Activated naive CD4-positive, alpha-beta T cell (primary cell): ENCODE measurements at places on chromosomes 1 and 21.

GRCh38 chr1:83027511-83027910 lies 971.4 kb downstream of the TTLL7 start:
- no peak for DNase-seq

DNA sequence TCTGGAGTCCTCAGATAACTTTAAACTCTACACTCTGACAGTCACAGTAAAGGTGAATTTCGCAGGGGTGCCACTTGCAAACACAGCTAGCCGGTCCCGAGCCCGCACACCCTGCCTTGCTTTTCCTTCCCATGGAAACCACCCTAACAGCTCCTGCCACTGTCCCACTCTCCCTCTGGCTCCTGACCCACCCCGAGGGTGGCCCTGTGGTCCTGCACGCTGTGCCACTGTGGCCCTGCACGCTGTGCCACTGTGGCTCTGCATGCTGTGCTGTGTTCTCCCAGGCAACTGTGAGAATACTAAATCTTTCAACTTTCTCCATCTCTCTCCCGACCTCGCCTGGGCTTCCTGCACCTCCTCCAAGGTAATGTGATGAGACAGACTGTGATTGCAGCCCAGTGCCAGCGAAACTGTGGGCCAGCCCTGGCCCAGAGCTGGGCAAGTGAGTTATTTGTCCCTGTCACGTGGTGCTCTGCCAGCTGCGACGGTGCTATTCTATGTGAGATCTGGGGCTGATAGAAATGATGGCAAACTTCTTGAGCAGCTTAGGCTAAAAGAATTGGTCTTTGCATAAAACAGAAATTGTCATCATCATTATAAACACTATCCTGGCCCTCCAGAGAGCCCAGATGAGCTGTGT lies 63.4 kb upstream of the TARBP1 start:
- DNase-seq = no peak

- DNase-seq = no peak
These were observed 7.3 kb downstream of the GLMN start for GRCh38 chr1:92291372-92291999.

- DNase-seq = no peak
These were observed 413.4 kb downstream of the CAMTA1 start for GRCh38 chr1:7198664-7199063.

GRCh38 chr1:153849487-153850185 lies 73.1 kb downstream of the GATAD2B start:
- DNase-seq = no peak

GRCh38 chr21:33449616-33450015 lies 30.2 kb downstream of the TMEM50B start:
- no peak for DNase-seq

GRCh38 chr1:69246710-69247109 lies 321.0 kb upstream of the LRRC7 start:
- no peak for DNase-seq
